B cell (primary cell): ENCODE measurements at places on chromosomes 3 and 15.

DNA sequence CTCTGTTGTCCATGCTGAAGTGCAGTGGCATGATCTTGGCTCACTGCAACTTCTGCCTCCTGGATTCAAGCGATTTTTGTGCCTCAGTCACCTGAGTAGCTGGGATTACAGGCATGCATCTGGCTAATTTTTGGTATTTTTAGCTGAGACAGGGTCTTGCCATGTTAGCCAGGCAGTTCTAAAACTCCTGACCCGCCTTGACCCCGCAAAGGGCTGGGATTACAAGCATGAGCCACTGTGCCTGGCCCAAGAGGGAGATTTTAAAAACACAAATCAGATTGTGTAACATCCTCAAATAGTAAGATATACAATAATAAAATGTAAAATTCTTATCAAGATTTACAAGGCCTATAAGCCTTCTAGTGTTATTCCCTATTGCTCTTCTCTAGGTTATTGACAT is 62.5 kb upstream of the PHLDB2 start:
- no peak for DNase-seq

DNA sequence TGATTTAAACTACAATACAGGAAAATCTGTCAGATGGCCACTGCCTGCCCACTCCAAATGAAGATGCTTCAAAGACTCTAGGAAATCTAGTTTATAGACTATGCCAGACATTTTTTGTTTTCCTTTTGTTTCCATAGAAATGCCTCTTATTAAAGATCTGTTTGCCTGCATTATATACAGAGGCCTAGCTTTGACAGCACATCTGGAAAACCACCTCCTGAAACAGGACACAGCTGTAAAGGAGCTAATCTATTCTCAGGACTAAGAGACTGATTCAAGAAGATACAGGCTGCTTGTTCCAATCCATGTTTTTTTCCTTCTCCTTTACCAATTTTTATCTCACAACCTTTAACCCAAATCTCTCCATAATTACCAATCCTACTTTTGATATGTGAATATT is 75.3 kb upstream of the STRIT1 start:
- DNase-seq: no peak

DNA sequence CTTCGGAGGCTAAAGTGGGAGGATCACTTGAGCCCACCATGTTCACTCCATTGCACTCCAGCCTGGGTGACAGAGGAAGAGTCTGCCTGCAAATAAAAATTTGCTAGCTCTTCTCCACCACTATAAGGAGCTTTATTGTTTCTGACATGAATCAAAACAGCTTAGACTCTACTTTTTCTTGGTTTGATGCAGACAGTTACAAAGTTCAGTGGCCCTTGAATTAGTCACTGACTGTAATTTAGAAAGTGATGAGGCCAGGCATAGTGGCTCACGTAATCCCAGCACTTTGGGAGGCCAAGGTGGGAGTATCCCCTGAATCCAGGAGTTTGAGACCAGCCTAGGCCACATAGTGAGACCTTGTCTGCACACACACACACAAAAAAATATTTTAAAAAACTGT is 172.4 kb upstream of the CGNL1 start:
- no peak for DNase-seq

DNA sequence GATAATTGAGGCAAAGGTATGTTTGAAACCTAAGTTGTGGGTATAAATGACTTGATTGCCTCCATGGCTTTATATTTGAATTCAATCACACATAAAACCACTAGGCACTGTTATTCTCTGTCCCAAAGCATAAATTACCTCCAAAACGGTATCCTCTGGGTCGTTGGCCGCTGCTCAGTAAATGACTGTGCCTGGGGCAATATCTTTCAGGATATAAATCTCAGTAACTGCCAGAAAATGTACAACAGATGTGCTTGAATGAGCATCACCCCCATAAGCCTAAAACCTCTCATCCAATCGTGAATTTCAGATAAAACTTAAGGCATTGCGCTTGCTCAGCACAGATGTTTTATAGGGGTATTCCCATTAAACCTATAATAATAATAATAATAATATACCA is 19.0 kb upstream of the C3orf49 start:
- no peak for DNase-seq

- no peak for DNase-seq
Measured at GRCh38 chr3:186643493-186643892, 3.3 kb downstream of the FETUB start.

DNA sequence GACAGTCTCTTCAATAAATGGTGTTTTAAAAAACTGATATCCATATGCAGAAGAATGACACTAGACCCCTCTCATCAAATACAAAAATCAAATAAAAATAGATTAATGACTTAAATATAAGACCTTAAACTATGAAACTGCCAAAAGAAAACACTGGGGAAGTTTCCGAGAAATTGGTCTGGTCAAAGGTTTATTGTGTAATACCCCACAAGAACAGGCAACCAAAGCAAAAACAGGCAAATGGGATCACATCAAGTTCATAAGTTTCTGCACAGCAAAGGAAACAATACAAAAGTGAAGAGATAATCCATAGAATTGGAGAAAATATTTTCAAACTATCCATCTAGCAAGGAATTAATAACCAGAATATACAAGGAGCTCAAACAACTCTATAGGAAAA is 126.2 kb downstream of the GOLIM4 start:
- no peak for DNase-seq

DNA sequence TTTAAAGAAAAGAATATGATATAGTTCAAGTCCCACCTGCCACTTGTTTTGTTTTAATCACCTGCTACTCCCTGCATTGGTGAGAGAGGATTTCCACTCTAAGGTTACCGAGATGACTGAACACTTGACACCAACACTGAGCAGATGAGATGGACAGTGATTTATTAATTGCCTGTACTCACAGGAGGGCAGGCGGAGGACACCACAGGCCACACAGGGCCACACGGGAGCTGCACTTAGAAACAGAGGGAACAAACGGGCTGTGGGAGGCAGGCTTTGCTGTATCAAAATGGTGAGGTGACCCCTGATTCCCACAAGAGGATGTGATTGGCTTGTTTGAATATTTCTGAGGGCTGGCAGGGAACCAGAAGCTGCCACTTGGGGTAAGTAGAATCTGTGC is 10.8 kb downstream of the MINAR1 start:
- no peak for DNase-seq

DNA sequence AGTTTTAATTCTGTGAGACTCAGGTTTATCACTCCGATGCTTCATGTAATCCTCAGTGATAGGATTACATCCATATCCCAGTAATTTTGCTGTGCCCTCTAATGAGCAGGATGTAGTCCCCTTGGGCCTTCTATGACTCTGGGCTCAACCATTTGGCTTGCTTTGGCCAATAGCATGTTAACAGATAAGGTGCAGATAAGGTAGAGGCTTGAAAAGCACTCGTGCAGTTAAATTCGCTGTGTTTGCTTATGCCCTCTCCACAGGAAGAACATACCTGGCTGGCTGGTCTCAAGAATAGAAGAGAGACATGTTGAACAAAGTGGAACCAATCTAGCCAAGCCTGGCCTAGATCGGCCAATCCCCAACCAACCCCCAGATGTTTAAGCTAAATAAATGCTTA is 20.1 kb downstream of the CCDC13 start:
- DNase-seq: no peak

DNA sequence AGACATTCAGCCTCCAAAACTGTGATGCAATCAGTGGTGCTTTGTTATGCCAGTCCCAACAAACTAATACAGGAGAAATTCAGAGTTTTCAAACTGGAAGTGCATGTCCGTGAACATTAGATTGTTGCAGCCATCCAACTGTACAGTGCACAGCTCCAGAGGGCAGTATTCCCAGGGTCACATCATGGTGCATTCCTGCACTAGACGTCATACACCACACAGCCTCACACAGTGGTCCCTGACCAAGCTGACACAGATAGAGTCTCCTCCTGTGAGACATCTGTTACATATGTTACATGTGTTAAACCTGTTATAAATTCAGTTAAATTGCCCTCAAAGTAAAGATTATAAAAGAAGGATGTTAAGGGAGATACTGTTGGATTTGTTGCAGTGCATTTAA is 209.0 kb downstream of the LRRN1 start:
- DNase-seq: no peak

- no peak for DNase-seq
Measured at GRCh38 chr3:171851660-171852058, 8.5 kb downstream of the TMEM212 start.

DNA sequence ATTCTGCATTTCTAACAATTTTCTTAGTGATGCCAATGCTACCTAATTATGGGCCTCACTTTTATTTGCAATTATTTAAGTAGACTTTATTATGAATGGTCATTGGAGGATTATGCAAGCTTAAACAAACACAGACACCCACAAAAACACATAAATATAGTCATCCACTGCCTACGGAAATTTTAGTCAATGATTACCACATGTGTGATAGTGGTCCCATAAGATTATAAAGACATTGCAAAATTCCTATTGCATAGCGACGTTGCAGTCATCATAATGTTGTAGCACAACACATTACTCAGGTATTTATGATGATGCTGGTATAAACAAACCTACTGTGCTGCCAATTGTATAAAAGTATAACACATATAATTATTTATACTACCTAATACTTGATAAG is 247.8 kb upstream of the ALCAM start:
- no peak for DNase-seq
